Hepatocyte (in vitro differentiated cells): ENCODE measurements at places on chromosomes 12 and 14. TPM values are rescaled to one million over a fixed set of nuclear protein-coding genes. Genes with fewer than 3 reads are reported as not detected.

The BAZ1A gene
- 20.9 and 23.4 TPM in 2 replicates for polyA plus RNA-seq

The SOX5 gene
- 14.8 and 15.1 TPM in 2 replicates for polyA plus RNA-seq

- DNase-seq = no peak
Observed at GRCh38 chr12:70469221-70469820, 103.2 kb downstream of the KCNMB4 start.

DNA sequence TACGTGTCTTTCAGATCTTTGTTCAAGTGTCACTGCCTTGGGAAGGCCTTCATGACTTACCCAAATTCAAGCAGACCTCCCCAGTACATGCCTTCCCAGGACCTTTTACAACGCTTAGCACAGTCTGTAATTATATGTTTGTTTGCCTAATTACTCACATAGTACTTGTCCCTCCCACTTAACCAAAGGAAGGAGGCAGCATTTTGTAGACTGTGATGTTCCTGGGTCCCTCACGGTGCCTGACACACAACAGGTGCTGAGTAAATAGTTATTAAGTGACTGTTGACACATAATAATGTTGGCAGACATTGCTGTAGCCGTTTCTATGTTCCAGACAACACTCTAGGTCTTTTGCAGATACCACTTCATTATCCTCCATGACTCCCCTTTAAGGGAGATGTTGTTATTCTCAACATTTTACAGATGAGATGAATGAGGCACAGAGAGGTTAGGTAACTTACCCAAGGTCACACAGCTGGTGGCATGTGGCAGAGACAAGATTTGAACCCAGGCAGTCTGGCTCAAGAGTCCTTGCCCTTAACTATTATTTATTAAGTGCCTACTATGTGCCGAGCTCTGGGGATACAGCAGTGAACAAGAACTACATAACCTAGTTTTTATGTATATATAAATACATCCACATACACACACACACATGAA, 130.7 kb downstream of the PHETA1 start:
- no peak for DNase-seq
